T-cell (primary cell): ENCODE measurements at places on chromosomes 12 and 14.

DNA sequence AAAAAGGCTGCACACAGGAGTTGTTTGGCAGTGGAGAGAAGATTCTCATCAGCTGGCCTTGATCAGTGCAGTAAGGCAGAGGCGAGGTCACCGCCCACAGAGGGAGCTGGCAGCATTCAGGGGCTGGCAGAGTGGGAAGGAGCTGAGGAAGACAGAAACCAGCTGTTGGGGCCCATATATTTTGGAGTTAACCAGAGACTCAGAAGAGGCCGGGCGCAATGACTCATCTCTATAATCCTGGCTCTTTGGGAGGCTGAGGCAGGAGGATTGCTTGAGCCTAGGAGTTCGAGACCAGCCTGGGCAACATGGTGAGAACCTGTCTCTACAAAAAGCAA, 17.7 kb downstream of the SMCO2 start:
- DNase-seq = no peak

- no peak for DNase-seq
Observed at GRCh38 chr12:122944605-122945592, 21.4 kb downstream of the ABCB9 start.

GRCh38 chr12:115998119-115998633, 279.3 kb downstream of the MED13L start:
- no peak for DNase-seq

GRCh38 chr12:47867495-47867941, 37.3 kb downstream of the VDR start:
- DNase-seq = no peak

GRCh38 chr12:21337453-21337852, 2.7 kb upstream of the SLCO1A2 start:
- no peak for DNase-seq

GRCh38 chr12:119932921-119933320, 55.8 kb upstream of the CIT start:
- no peak for DNase-seq

DNA sequence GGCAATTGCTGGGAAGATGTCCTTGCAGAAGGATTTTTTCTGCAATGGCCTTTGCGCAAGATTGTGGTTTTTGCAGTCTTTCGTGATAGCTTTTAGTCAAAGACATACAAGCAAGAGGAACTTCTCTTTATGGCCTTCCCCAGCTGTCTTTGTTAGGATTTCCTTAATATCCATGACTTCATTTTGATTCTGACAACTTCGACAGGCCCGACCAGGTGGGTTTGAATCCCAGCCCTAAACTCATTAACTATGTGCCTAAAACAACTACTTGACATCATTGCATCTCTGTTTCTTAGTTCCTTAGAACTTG, 13.3 kb upstream of the VRK1 start:
- DNase-seq = no peak

DNA sequence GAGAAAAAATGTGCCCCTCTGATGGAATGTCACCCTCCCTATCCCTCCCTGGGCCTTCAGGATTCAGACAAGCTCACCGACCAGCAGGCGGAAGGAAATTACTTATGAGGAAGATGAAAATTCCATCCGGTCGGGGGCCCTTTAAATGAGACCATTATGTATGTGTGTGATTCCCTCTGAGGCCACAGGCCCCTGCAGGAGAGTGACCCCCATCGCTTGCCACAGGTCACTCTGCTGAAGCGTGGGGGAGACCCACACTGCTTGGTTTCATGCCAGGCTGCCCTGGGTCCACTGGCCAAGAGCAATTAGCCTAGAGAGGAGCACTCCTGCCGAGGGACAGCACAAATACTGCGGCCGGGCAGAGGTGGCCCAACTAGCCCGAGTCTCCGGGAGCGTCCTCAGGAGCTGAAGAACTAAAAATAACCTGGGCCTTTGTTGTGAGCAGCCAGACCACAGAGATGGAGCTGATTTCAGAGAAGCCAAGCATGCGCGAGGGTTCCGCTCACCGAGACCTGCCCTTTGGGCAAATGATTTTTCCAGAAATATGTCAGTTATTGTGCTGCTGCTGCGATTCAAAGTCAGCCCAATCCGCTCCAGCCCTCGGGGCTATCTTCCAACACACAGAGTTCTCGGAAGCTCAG, 276.4 kb downstream of the DPF3 start:
- DNase-seq = no peak

DNA sequence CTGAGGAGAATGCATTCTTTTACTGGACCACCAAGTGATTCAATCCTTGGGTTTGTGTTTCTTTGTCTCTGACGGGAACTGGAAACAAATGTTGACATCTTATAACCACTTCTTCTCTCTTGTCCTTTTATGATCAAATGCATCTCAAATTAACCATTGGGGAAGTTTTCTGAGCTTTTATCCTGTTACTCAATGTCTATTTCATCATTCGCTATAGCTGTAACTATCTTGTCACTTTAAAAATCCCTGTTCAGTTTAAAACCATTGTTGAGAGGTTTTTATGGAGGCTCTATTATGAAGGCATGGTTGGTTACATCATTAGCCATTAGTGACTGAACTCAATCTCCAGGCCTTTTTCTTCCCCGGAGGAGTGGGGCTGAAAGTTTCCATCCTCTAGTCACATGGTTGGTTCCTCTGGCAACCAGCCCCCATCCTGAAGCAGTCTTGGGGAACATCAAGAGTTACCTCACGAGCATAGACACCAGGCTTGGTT, 2.7 kb upstream of the CLEC6A start:
- no peak for DNase-seq

GRCh38 chr12:21907948-21908837, 33.0 kb downstream of the ABCC9 start:
- no peak for DNase-seq

- DNase-seq = no peak
Observed at GRCh38 chr12:27257104-27257843, 13.2 kb downstream of the STK38L start.

DNA sequence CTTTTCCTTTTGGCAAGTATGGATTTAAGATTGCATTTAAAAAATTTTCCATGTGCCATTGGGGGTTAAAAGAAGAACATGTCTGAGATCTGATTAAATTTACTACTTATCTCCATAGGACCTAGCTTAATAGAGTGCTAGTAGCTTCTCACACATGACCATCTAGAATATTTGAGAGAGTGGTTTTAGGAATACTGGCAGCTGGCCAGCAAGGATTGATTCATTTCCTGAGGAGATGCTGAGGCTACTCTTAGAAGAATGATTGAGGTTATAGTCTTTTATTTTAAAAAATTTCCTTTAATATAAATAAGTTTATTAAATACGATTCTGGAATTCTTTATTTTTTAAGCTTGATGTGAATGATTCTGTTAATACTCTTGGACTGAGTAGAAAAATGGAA, 56.2 kb downstream of the MIPOL1 start:
- DNase-seq = no peak

GRCh38 chr14:93857500-93858283, 69.4 kb upstream of the PRIMA1 start:
- no peak for DNase-seq

- DNase-seq = no peak
Observed at GRCh38 chr14:55910601-55911243, 207.5 kb upstream of the PELI2 start.

DNA sequence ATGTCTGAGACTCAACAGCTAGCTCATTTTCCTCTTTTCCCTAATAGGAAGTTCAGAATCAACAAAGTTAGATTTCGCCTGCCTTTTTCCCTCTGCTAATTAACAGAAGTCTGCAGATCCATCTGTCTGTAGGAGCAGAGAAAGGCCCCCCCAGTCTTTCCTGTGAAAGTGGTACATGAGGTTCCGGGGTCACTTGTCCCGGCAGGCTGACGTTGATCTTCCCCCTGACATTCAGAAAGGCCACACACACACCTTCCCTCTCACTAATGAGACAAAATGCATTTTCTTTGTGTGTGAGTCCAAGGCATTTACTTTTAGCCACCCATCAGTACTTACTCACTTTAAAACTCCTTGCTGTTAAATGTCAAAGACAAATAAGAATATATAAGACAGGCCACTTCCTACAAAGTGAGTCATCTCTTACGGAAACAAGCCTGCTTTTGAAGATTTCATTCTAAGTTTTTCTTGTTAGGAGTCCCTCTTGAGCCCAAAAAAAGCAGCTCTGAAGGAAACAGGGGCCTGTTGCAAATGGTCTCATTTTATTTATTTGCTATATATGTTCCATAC, 138.7 kb downstream of the TTC7B start:
- DNase-seq = no peak

- no peak for DNase-seq
Observed at GRCh38 chr14:69316449-69317101, 56.6 kb downstream of the GALNT16 start.

DNA sequence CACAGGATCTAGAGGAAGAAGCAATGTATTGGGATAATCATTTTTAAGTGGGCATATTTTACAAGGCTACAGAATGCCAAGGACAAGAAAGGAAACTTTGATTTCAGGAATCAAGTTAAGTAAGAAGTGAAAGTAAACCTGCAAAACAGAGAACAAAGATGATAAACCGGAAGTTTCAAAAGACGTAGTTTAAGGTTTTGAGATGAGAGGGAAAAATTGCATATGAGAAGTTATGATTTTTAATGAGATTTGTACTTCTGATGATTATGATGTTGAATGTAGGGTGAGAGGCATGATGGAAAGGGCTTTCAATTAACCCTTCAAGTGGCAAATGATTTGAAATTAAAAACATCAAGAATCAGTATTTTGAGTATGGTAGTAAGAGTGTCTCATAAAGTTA, 134.9 kb downstream of the CAPZA3 start:
- no peak for DNase-seq

DNA sequence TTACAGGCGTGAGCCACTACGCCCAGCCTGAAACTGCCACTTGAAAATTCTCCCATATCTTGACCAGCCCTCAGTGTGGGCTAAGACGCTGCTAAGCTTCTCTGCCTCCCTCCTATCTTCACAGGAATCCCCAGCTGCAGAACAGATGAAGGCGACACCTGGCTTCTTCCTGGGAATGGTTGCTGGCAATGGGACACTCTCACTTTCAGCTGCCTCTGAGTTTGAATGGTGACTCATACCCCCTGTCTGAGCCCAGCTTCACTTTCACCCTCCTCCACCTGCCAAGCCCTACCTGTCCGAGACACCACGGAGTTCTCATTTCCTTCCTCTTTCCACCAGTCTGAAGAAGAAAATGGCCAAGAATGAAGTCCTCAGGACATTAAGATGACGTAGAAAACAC, 18.3 kb upstream of the VASH1 start:
- DNase-seq = no peak

DNA sequence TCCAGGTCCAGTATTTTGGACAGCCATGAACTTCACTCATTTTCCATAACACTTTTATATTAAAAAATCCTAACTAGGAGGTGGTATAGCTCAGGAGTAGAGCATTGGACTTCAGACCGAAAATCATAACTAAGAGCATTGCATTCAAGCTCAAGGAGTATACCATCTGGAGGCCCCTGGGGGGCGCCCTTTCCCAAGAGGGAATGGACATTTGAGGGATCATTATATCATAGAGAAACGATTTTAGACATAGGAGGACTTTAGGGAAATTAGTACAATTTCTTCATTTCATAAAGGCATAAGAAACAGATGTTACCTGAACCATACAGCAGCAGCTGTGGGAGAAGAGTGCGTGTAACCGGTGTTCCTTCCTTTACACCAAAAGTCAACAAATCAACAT, 5.2 kb upstream of the ATG14 start:
- DNase-seq = no peak

DNA sequence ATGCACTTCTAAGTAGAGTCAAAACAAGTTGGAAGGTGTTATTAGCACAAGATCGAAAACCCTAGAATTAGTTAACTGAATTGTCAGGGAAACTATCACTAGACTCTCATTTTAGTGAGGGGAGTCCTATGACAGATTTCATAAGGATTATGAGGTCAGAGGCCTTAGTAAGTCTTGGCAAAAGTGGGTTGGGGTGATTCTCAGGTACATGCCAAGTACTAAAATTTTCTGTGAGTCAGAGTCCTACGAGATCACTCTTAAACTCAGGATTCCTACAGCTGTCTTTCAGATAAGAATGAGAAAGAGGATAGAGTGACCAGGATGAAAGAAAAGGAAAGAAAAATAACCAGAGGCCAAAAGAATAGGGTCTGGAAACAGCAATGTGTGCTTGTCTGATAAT, 50.8 kb upstream of the BBS10 start:
- no peak for DNase-seq

GRCh38 chr12:80217011-80217535, 117.7 kb downstream of the OTOGL start:
- DNase-seq = no peak

DNA sequence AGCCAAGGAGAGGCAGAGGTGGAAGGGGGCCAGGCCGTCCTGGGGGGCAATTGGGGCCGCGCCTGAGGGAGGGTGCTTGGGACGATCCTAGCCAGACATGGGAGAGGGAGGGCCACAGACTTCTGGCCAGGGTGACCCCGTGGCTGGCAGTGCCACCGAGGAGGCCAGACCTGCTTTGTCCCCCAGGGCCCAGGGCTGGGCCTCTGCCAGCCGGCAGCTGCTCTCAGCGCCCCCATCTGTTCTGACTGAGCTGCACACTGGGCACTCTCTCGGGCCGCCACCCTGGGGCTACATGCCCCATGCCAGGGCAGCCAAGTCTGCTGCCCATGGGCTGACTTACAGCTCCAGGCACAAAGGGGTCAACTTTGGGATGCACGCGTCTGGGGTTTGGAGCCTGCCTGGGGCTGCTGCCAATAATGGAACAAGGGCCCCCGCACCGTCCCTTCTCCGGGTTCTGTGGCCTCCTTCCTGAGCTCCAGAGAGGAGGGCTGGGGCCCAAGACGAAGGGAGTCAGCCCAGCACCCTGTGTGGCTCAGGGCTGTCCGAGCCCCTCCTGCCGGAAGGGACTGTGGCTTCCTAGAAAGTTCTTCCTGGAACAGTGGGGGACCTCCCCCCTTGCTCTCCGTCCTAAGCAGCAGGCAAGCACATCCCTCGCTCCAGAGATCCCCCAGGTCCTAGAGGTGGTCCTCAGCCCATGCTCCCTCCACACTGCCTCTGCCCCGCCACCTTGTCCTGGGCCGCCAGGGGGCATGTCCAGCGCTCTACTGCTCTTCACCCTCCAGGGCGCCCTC, 1.1 kb downstream of the ADSS1 start:
- DNase-seq = no peak

DNA sequence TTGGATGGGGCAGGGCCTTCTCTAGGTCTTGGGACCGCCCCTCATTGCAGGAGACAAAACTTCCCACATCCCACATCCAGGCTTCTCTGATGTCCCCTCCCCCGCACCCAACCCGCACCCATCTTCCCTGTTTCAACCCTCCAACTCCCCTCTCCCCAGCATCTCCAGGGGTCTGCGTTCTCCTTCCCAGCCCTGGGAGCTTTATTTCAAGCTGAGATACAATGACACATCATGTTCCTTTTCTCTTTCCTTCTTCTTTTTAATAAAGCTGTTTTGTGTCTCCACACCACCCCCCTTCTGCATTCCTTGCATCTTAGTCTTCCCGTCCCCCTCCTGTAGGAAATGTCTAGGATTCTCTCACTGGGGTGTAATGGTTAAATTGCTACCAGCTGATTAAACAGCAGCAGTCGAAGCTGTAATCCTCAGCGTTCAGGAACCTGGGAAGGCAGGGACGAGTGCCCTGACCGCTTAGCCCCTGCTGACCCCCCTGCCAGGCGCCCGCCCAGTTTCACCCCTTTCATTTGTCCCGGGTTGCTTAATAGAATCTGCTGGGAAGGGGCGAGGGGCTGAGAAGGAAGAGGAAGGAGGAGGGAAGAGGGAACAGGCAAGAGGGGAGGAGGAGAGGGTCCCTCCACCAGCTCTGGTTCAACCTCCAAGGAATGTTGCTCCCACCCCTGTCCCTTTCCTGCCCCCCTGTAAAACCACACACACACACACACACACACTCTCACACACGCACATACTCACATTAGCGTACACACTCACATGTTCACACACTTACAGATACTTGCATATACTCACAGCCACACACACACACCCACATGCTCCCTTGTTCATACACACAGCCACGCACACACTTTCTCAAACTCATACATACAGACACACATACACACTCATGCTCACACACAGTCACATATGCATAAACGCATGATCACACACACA, 104.5 kb upstream of the MED13L start:
- DNase-seq = no peak
